Activated CD4-positive, alpha-beta T cell treated with anti-CD3 and anti-CD28 coated beads, Interleukin-2, amount 50 U/mL, for 4 hours (primary cell): ENCODE measurements at places on chromosomes 2 and 18.

GRCh38 chr2:180141600-180141999, 134.5 kb upstream of the CWC22 start:
- no peak for DNase-seq

DNA sequence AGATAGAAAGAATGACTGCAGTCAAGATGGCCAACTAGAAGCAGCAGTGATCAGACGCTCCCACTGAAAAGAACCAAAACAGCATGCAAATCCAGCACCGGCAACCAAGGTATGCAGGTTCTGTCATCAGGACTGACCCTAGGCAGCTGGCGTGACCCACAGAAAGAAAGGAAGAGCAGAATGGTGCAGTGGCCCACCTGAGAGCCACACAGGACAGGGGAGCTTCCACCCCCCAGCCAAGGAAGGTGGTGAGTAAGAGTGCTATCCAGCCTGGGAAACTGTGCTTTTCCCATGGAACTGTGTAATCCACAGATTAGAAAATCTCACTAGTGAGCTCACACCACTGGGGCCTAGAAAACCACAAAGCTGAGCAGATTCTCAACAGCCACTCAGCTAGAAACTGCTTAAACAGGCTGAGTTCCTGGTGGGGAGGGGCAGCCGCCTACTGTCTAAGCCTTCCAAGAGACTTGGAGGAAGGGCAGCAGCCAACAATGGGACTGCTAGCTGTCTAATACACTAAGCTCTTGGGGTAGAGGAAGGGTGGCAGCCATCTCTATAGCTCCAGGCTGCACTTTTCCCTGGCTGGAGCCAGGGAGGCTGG, 127.9 kb downstream of the EVA1A start:
- no peak for DNase-seq

DNA sequence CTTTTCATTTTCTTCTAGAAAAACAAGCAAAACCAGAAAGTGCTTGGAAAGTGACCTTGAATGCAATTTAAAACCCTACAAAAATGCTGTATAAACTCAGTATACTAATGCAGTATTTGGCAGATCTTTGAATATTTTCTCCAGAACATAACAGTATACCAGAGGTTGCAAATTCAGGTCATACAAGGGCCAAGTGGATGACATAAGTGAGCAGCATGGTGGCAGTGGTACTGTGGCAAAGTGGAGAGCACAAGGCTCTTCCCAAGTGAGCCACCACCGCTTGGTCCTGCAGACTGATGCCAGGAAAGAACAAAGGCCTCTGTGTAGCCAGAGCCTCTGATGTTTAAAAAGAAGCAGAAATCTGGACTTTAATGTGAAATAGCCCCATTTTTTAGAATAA, 33.1 kb downstream of the METTL4 start:
- DNase-seq = no peak

DNA sequence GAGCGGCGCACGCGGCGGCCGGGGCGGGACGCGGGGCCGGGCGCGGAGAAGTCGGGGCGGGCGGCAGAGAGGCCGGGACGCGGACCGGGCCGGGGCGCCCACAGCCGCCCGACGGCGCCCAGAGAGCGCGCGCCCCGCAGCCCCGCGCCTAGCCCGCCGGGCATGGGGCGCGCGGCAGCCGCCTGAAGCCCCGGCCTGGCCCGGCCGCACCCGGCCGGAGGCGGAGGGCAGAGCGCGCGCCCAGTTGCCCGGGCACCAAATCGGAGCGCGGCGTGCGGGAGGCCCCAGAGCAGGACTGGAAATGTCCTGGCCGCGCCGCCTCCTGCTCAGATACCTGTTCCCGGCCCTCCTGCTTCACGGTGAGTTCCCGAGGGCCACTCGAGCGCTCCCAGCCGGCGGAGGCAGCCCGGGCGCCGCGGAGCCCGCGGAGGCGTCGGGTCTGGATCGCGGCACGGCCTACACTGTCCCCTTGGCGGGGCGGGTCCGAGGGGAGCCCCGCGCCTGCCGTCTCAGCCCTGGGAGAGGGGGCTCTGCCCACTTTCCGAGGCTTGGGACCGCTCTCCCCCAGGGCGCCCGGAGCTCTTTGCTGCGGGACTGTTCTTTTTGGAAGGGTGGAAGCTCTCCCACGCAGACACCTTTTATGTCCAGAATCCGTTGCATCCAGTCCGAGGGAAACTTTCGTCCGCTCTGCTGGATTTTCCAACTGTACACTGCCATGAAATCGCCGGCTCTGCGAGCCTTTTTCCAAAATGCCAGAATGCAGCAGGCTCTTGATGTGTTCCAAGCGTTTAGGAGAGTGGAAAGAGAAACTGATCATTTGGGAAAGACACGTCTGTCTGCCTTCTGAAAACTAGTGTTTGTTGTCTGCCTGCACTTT, 484 bp downstream of the APCDD1 start:
- no peak for DNase-seq

DNA sequence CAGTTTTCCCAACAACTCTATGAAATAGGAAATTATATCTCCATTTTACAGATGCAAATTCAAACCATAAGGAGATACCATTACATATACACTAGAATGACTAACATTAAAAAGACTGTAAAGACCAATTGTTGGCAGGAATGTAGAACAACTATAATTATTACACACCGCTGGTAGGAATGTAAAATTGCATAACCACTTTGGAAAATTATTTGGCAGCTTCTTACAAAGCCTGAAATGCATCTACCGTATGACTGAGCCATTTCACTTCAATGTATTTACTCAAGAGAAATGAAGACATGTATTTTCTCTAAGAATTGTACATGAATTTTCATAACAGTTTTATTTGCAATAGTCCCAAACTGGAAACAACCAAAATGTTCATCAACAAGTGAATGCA, 189.1 kb upstream of the BCL2L11 start:
- DNase-seq = no peak

DNA sequence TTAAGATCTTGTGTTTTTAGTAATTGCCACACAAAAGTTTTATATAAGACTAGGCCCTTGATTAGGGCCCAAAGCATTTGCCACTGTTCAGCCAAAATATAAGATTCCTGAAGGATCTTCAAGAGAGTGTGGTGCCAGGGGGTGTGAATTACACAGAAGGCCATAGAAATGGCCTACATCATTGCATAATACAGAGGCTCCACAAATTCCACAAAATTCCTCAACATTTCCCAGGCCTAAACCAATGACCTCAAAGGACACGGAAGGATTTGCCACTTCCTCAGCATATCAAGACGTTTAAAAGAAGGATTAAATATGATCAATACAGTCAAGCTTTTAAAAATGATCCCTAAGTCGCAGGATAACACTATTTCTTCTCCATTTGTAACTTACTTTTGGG, 24.1 kb downstream of the COL6A3 start:
- no peak for DNase-seq
